KG1 (cell line): ENCODE measurements at places on chromosomes 5 and 9.
A peak's percentile ranks its signal among the peaks of the same experiment; 100 is the strongest.

GRCh38 chr5:133820507-133820906 lies 147.9 kb downstream of the C5orf15 start:
- DNase-seq: no peak

GRCh38 chr5:88938488-88938887 lies 55.5 kb upstream of the MEF2C start:
- DNase-seq: no peak

DNA sequence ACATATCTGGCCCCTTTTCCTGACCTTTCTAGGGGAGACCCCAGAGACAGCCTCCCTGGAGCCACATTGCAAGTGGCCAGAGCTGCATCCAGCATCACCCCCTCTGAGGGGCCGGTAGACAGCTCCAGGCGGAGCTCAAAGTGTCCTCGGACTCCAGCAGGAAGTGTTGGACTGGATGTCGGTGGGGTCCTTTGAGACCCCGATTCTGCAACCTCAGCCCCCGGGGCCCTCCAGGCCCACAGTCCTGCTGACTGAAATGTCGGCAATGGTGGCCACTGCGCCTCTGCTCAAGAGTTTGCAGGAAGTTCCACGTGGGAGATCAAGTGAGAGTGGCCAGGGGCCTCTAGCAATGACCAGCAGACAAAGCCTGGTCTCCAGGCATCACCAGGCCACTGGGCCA lies 115.9 kb upstream of the FOXD4L5 start:
- DNase-seq: no peak

DNA sequence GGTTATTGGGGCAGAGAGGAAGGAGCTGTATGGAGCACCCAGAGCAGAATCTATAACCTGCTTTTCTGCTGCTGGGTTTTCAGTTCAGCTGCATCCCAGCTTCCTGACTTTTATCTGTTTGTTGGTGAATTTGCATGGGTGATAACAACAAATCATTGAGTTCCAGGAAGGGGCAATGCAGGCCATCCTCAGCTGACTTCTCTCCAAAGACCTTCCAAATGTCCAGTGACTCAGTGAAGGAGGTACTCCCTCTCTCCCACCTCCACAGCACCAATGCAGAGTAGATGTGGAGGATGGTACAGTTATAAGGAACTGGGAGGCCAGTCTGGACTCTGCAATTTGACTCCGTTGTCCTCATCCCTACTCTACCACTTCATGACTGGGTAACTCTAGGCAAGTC lies 1.6 kb upstream of the TXN start:
- no peak for DNase-seq

DNA sequence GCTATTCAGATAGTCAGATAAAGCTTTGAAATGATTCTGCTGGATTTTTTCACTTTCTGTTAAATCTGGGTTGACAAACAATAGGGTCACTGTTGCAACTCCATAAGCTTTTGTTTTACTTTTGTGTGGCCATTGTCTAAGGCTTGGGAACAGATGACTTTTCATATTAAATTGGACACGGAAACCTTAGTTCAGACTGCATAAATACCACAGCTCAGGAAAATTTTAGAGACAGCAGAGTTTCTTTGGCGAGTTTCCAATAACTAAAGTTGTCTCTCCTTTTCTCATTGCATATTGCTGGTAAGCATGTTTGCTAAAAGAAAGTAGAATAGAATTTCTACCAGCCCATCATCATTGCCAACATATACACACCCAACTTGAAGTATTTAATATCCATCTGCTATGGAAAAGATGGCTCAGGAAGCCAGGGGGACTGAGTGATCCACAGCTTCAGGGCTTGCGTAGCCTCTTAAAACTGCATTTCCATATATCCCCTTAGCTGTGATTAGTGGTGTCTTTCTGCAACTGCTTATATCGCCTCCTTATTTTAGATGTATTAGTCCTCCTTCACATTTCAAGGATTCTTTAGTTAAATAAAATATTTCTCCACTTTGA lies 168.2 kb downstream of the ARHGAP26 start:
- no peak for DNase-seq

DNA sequence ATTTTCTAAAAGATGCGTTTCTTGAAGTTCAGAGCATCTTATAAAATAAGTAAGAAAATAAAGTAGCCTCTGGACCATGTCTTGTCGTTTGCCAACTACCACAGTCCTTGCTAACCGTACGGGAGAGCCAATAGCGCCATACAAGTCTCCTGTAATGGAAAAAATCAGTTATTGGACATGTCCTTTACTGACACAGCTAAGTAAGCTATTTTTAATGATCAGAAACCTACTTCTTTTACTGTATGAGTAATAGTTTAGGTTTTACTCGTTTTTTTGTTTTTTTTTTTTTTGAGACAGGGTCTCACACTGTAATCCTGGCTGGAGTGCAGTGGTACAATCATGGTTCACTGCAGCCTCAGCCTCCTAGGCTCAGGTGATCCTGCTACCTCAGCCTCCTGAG lies 37.7 kb upstream of the RAPGEF6 start:
- DNase-seq: no peak

DNA sequence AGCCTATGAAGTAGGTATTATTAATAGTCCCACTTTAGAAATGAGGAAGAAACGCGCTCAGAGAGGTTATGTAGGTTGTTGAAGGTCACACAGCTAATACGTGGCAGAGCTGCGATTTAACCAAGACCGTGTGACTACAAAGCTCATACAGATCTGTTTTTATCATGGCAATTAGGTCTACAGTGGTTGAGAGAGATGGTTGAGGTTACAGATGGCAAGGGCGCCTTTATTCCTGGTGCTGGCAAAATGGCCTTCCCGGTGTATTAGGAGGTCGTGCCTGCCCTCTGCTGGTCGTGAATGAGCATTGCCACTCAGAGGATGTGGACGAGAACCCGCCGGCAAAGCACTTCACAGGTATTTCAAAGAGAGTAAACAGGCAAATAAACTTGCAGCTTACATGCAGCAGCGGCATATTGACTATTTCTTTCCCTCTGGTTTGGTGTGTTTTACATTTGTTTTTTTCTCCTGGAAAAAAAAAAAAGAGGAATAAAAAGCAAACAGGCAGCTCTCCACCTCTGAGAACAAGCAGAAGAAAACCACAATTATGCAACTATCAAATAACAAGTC lies 65.3 kb upstream of the EGFLAM start:
- DNase-seq: peak; percentile 7

GRCh38 chr5:175579742-175580432 lies 78.0 kb upstream of the HRH2 start:
- no peak for DNase-seq

- DNase-seq: no peak
These were observed 170.2 kb upstream of the NR3C1 start for GRCh38 chr5:143573568-143574170.

DNA sequence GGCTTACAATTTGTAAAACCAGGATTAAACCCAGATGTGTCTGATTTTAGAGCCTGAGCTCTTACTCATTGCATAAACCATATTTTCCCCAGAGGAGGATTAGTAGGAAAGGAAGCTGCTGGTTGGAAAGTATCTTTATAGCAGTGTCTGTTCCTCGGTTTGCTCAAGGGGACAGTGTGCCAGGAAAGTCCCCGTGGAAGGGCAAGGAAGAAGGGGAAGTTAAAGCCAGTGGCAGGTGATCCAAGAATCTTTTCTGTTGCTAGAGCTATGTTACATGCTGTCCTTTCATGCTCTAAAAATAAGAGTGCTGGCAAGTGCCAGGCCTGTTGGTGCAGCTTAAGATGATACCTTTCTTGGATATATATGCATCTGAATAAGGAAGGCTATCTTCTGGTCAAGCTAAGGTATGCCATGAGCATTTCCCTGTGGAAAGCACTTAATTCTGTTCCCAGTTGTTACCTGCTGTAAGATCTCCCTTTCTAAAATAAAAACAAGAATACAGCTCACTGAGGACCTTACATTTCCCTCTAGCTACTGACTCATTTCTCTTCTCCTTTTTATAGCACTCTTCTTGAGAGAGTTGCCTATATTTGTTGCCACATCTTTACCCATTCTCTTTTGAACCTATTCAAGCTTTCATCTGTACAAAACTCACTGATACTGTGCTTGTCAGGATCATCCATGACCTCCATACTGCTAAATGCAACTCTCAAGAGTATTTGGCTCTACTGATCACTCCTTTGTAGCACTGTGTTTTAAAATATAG lies 8.0 kb downstream of the PDCD1LG2 start:
- no peak for DNase-seq

DNA sequence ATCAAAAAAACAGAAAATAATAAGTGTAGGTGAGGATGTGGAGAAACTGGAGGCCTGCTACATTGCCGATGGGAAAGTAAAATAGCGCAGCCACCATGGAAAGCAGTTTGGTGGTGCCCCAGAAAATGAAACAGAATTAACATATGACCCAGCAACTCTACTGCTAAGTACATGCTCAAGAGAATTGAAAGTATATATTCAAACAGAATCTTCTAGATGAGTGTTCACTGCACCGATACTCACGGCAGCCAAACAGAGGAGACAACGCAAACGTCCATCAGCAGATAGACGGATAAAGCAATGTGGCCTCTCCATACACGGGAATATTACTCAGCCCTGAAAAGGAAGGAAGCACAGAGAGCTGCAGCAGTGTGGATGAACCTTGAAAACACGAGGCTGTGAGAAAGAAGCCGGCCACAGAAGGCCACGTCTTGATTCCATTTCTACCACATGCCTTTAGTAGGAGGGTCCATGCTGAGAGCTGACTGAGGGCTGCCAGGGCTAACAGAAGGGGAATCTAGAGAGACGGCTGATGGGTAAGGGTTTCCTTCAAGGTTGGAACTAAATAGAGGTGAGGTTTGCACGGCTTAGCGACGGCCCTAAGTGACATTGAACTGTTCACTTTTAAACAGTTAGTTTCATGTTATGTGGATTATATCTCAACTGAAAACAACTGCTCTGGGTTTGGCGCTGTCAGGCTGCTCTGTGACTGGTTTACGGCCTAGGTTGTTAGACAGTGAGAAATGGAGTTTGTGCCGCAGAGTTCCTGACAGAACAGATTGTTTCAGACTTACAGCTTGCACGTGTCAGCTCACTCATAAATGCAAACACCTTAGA lies 29.8 kb downstream of the AHRR start:
- DNase-seq: no peak

GRCh38 chr9:107144475-107144874 lies 138.6 kb upstream of the RAD23B start:
- no peak for DNase-seq

GRCh38 chr9:132637351-132637750 lies 32.4 kb downstream of the DDX31 start:
- DNase-seq: no peak

DNA sequence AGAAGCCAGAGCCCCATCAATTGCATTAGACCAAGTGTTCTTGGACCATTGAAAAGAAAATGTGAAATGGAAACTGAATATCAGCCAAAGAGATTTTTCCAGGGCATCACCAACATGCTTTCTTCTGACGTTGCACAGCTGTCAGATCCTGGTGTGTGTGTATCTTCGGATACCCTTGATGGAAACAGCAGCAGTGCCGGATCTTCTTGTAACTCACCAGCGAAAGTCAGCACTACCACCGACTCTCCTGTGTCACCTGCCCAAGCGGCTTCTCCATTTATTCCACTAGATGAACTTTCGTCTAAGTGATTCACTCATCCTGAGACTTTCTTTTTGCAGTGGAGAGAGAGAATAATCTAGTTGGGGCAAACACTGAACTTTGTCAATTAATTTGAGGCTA lies 75.7 kb downstream of the PIP5K1B start:
- DNase-seq: no peak

GRCh38 chr9:18877984-18878383 lies 155.0 kb downstream of the SAXO1 start:
- no peak for DNase-seq

DNA sequence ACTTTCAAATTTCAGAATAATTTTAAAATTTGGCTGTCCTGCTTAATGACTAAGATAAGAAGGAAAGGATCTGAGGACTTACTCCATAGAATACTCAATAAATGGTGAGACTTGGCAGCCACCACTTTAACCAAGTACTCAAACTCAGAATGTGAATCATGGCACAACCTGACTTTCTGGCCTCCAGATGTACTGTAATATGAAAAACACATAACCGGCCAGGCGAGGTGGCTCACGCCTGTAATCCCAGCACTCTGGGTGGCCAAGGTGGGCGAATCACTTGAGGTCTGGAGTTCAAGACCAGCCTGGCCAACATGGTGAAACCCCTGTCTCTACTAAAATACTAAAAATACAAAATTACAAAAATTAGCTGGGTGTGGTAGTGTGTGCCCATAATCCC lies 10.0 kb upstream of the MARCHF6 start:
- DNase-seq: no peak

GRCh38 chr5:177513500-177513899 lies 3.3 kb downstream of the DDX41 start:
- no peak for DNase-seq

DNA sequence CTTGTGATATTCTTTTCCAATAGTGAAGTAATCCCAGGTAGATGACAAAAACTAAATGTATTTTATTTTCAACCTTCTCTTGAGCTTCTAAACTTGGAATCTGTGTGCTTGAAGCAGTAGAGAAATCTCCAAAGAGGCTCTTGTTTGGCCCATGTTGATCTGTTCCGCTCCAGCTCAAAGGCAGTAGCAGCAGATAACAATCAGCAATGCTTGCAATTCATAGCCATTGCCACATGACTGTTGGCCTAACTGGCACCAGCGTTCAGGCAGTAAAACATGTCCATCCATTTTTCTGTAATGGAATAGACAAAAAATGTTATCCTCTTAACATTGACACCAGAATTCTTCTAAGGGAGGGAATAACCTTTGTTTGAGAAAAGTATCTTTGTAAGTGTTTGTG lies 270.7 kb upstream of the MSX2 start:
- no peak for DNase-seq

DNA sequence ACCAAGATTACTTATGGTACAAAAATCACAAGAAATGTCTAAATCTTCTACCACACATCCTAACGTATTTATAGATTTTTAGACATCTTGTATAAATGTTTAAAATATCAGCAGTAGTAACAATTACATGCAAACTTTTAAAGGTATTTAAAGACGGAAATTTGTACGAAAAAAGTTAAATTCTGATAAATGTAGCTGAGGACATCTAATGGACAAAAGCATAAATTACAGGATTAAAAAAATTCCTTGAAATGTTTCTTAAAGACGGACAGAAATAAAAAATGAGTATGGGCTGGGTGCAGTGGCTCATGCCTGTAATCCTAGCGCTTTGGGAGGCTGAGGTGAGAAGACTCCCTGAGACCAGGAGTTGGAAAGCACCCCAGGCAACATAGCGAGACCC lies 15.8 kb downstream of the ERCC8 start:
- no peak for DNase-seq
